ENCODE measurements at places on chromosomes 3 and 15.

- H3K4me1 ChIP-seq: no peaks in the 10 kb centered on the region
- H3K27me3 ChIP-seq: no peaks in the 10 kb centered on the region
- H3K4me3 ChIP-seq: no peak overlapping the region
- no peak for DNase-seq
- H3K27ac ChIP-seq: no peak overlapping the region
Measured at GRCh38 chr15:69559440-69560190, 107.0 kb downstream of the RPLP1 start.

DNA sequence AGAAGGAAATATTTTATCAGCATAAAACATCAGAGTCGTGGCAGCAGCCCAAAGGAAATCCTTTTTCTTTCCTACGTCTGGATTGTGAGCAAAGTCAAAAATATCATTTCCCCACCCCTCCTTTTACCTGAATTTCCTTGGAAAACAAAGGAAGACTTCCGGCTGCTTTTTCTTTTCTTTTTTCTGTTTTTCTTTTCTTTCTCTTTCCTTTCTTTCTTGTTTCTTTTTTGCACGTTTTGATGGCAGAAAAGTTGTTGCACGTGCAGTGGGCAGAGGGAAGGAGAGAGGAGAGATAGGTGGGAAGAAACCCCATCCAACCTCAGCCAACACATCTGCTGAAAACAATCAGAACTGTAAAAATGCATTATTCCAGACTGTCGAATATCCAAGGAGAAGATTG lies 544 bp upstream of the MYO1E start:
- H3K27ac ChIP-seq: peak overlapping the region; percentile 95
- no peak for DNase-seq
- H3K27me3 ChIP-seq: peaks cover 29% of the 10 kb centered on the region
- no peaks in the 10 kb centered on the region for H3K4me1 ChIP-seq

- no peak overlapping the region for H3K4me3 ChIP-seq
- no peak overlapping the region for H3K27ac ChIP-seq
- no peaks in the 10 kb centered on the region for H3K36me3 ChIP-seq
- H3K27me3 ChIP-seq: no peaks in the 10 kb centered on the region
Measured at GRCh38 chr15:75232252-75232813, 25.8 kb upstream of the GOLGA6C start.

DNA sequence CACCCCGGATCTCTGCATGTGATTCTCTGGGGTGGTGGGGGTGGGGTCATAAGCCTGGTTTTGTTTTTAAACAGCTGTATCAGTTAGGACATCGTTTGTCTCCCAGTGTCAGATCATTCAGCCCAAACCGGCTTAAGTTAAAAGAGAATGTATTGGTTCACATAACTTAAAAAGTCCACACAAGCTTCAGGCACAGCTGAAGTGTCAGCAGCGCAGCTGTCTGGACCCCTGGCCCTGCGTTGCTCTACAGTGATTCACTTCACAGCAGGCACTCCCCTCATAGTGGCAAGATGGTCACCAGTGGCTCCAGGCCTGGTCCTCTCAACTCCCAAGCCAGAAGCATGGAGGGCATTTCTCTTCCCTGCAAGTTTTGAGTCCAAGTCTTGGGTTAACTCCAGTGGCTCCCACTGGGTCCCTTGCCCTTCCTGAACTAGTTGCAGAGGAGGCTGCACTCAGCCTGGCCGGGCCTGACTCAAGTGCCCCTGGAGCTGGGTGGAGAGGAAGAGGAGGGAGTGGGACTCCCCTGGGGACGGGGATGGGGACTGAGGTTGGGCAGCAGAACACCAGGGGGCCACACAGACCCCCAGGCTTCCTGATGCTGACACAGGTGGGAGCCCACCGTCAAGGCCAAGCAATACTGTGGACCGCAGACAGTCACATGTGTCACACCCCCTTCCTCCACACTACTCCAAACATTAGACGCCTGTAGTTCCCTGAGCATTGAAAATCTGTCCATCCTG lies 28.9 kb upstream of the GP9 start:
- peaks cover 9% of the 10 kb centered on the region for H3K4me1 ChIP-seq
- H3K36me3 ChIP-seq: no peaks in the 10 kb centered on the region
- no peak overlapping the region for H3K4me3 ChIP-seq
- no peaks in the 10 kb centered on the region for H3K27me3 ChIP-seq
- no peak overlapping the region for H3K27ac ChIP-seq

- H3K4me3 ChIP-seq: peak overlapping the region; percentile 28
- peak; percentile 88 for DNase-seq
- H3K27me3 ChIP-seq: no peaks in the 10 kb centered on the region
- no peak overlapping the region for H3K27ac ChIP-seq
Measured at GRCh38 chr15:31228980-31229826, 97.4 kb upstream of the KLF13 start.
